Thoracic aorta (tissue), 2 donors: ENCODE measurements at places on chromosomes 4 and X. TPM values are rescaled to one million over a fixed set of nuclear protein-coding genes. Genes with fewer than 3 reads are reported as not detected.

Gene PLP1
- total RNA-seq = 1.7 TPM

Gene HMX1
- 0.28 TPM for total RNA-seq

Gene BEX1
- total RNA-seq = 0.92 TPM

Gene KLHL4
- total RNA-seq = 0.95 TPM

Gene SMS
- 61.6 TPM for total RNA-seq

Gene SRD5A3
- total RNA-seq = 6.4 TPM

Gene GRIA2
- total RNA-seq = 27.6 TPM

GRCh38 chr4:79927931-79928330 is 145.1 kb downstream of the ANTXR2 start:
- H3K27me3 ChIP-seq = no peaks in the 10 kb centered on the region
- no peak for DNase-seq
- H3K4me1 ChIP-seq = no peaks in the 10 kb centered on the region
- H3K4me3 ChIP-seq = no peak overlapping the region
- no peaks in the 10 kb centered on the region for H3K36me3 ChIP-seq
- no peak overlapping the region for H3K27ac ChIP-seq

GRCh38 chr4:10878861-10879260 is 194.3 kb upstream of the CLNK start:
- H3K27me3 ChIP-seq = no peaks in the 10 kb centered on the region
- no peak overlapping the region for H3K27ac ChIP-seq
- no peak overlapping the region for H3K4me3 ChIP-seq
- DNase-seq = no peak
- no peaks in the 10 kb centered on the region for H3K36me3 ChIP-seq
- H3K4me1 ChIP-seq = no peaks in the 10 kb centered on the region

- no peak for DNase-seq
- H3K4me1 ChIP-seq = no peaks in the 10 kb centered on the region
- H3K4me3 ChIP-seq = no peak overlapping the region
- H3K27me3 ChIP-seq = no peaks in the 10 kb centered on the region
- no peak overlapping the region for H3K27ac ChIP-seq
Measured at GRCh38 chrX:12825801-12826200, 34.6 kb downstream of the PRPS2 start.

- H3K4me3 ChIP-seq = peak overlapping the region; percentile 82
- H3K27ac ChIP-seq = peak overlapping the region; percentile 88
- H3K4me1 ChIP-seq = peaks cover 55% of the 10 kb centered on the region
- no peak for DNase-seq
Measured at GRCh38 chrX:153495903-153496589, 1.3 kb downstream of the BGN start.

- H3K27ac ChIP-seq = no peak overlapping the region
- no peaks in the 10 kb centered on the region for H3K36me3 ChIP-seq
- H3K4me3 ChIP-seq = no peak overlapping the region
- H3K27me3 ChIP-seq = no peaks in the 10 kb centered on the region
- H3K4me1 ChIP-seq = no peaks in the 10 kb centered on the region
Measured at GRCh38 chr4:139853309-139853708, 187.7 kb downstream of the MGST2 start.

GRCh38 chrX:154357205-154357604 is 17.2 kb downstream of the FLNA start:
- H3K36me3 ChIP-seq = peaks cover 87% of the 10 kb centered on the region
- peaks cover 39% of the 10 kb centered on the region for H3K4me1 ChIP-seq
- H3K27ac ChIP-seq = no peak overlapping the region
- no peaks in the 10 kb centered on the region for H3K27me3 ChIP-seq
- no peak overlapping the region for H3K4me3 ChIP-seq

- H3K27me3 ChIP-seq = no peaks in the 10 kb centered on the region
- no peaks in the 10 kb centered on the region for H3K4me1 ChIP-seq
- H3K4me3 ChIP-seq = peak overlapping the region; percentile 68
- no peak for DNase-seq
Measured at GRCh38 chrX:10831716-10832502, 211.5 kb upstream of the MID1 start.

- no peaks in the 10 kb centered on the region for H3K27me3 ChIP-seq
- H3K27ac ChIP-seq = no peak overlapping the region
- H3K4me3 ChIP-seq = no peak overlapping the region
- no peak for DNase-seq
- H3K4me1 ChIP-seq = no peaks in the 10 kb centered on the region
Measured at GRCh38 chr4:111961809-111962208, 183.4 kb upstream of the FAM241A start.

- no peaks in the 10 kb centered on the region for H3K27me3 ChIP-seq
- H3K36me3 ChIP-seq = no peaks in the 10 kb centered on the region
- DNase-seq = no peak
- H3K4me1 ChIP-seq = no peaks in the 10 kb centered on the region
- no peak overlapping the region for H3K27ac ChIP-seq
Measured at GRCh38 chrX:69813677-69814076, 197.8 kb downstream of the EDA start.

DNA sequence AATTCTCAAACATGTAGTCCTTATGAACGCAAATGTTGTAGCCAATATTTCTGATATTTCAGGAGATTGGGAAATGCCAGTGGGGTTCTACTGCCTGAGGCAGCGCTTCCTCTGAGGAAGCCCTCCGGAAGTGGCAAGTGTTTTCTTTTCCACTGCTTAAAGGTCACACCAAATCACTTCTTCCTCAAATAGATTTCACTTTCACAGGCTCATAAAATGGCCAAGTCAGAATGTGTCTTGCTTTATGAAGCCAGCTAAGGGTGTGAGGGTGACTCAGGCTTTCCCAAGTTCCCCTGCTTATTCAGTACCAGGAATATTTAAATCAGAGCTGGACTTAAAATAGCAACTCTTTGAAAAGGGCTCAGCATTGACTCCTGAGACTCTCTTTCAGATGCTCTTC is 514.2 kb upstream of the DIPK2B start:
- no peaks in the 10 kb centered on the region for H3K27me3 ChIP-seq
- peak; percentile 2 for DNase-seq
- no peaks in the 10 kb centered on the region for H3K4me1 ChIP-seq
- H3K4me3 ChIP-seq = no peak overlapping the region

- DNase-seq = no peak
- no peak overlapping the region for H3K4me3 ChIP-seq
- no peaks in the 10 kb centered on the region for H3K36me3 ChIP-seq
- no peaks in the 10 kb centered on the region for H3K27me3 ChIP-seq
- H3K27ac ChIP-seq = peak overlapping the region; percentile 89
Measured at GRCh38 chr4:158813113-158813512, 44.3 kb downstream of the FNIP2 start.

- no peaks in the 10 kb centered on the region for H3K27me3 ChIP-seq
- peaks cover 20% of the 10 kb centered on the region for H3K4me1 ChIP-seq
- H3K27ac ChIP-seq = peak overlapping the region; percentile 16
- DNase-seq = no peak
- H3K36me3 ChIP-seq = no peaks in the 10 kb centered on the region
- no peak overlapping the region for H3K4me3 ChIP-seq
Measured at GRCh38 chr4:14701896-14702295, 300.4 kb upstream of the CPEB2 start.

GRCh38 chrX:3699821-3700381 is 13.5 kb downstream of the PRKX start:
- H3K27me3 ChIP-seq = no peaks in the 10 kb centered on the region
- peak overlapping the region; percentile 68 for H3K4me3 ChIP-seq
- peaks cover 13% of the 10 kb centered on the region for H3K4me1 ChIP-seq
- peak overlapping the region; percentile 66 for H3K27ac ChIP-seq
- no peak for DNase-seq
- H3K36me3 ChIP-seq = no peaks in the 10 kb centered on the region
